ENCODE measurements at places on chromosomes 4 and X.
A peak's percentile ranks its signal among the peaks of the same experiment; 100 is the strongest.

GRCh38 chr4:55284331-55284730 lies 61.7 kb upstream of the SRD5A3 start:
- no peak for DNase-seq

DNA sequence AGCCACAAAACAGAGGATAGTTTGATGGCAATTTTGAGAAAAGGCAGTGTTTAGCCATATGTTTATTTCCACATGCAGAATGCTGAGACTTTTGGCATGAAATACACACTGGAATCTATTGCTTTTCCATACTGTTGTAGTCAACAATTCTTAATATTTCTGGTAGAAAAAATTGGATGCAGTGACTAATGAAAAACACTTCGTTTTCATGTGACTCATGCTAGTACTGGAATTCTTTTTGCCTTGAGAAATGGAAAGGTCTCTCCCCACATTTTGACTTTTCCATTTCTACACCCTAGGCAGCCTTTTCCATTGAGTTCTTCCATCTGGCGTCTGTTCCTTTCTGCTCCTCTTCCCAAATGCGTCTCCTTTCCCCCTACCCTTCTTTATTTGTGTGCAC lies 425.2 kb upstream of the FTHL17 start:
- DNase-seq = no peak

- no peak for DNase-seq
Measured at GRCh38 chrX:20664774-20665173, 398.1 kb upstream of the RPS6KA3 start.

DNA sequence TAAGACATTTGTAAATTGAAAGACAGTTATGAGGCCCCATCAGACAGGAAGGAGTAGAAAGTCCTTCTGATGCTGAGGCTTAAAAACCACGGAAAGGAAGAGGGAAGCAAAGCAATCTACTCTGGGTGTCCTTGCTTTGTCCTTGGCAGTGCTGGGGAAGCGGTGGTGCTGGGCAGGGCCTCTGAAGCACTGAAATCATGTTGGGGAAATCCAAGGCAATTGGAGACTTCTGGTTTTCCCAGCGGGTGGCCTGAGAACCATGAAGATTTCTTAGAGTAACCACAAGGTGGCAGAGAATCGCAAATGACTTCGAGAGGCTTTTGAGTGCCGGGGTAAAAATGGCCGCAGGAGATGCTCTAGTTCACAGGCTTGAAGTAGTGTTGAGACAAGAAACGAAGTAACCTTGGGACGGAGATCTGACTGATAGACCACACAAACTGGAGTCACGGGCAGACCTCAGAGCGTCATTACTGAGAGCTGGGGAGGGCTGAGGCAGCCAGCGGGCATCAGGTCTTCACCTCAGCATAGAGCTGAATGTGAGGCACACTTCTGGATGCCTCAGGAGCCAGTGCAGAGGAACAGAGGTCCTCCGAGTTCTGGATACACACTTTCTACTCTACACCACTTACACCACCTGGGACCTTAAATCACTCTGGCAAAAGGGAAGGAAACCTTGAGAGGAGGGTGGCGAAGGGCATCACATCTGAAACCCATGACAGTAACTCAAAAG lies 130.7 kb upstream of the GPRIN3 start:
- peak; percentile 88 for DNase-seq

DNA sequence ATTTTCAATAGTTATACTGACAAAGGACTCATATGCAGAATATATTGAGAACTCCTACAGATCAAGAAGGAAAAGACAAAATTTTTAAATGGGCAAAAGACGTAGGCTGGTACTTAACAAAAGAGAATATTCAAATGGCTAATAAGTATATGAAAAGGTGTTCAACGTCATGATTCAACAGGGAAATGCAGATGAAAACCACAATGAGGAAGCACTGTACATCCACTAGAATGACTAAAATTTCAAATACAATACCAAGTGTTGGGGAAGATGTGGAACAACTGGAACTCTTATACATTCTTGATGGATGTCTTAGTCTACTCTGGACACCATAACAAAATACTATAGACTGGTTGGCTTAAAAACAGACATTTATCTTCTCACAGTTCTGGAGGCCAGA lies 1.3 kb upstream of the MRFAP1L1 start:
- no peak for DNase-seq

- no peak for DNase-seq
Measured at GRCh38 chrX:130162094-130162735, 3.4 kb downstream of the AIFM1 start.

DNA sequence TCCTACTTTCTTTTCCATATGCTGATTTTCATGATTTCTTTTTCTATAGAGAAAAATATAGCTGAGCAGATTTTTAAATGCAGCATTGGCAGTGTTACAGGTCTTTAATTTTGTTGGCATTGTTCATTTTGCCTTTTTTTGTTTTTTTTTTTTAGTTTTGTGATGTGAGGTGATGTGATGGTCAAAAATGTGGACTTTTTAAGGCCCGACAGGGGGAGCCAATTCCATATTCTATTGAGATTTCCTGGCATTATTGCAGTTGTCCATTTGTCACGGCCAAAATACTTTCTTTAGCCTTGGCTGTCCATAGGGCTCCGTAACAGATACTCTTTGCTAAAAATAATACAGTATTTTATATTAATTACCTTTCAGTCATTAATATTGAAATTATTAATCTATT lies 47.8 kb downstream of the SLIT2 start:
- DNase-seq = no peak

DNA sequence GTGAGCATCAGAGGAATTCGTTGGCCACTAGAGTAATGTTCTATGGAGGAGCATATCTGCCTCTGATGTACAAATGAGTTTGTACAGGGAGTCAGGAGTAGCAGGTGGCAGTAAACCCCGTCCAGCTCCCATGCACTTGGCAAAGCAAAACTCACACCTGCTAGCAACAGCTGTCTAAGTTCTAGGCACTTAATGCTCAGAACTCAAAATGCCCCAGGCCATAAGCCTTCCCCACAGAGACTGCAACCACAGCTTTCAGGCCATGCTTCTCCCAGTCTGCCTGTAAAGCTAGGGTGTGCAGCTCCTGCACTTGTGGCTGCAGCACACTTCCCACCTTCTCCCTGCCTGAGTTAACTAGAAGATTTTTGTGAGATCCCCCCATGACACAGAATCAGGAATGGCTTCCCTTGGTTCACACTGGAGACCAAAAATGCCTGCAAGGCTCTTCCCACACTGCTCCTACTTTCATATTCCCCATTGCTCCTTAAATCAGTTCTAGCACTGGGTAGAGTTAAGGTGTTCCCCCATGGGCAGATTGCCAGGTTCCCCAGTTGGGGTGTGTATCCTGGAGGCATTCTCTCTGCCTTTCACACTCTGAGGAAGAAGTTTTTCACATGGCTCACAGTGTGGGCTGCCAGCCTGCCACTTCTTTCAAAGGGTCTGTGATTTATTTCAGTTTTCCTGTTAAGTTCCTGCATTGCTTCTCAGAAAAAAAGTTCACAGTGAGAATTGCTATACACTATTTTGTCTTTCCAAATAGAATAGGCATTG lies 189.9 kb downstream of the STPG2 start:
- DNase-seq = no peak

DNA sequence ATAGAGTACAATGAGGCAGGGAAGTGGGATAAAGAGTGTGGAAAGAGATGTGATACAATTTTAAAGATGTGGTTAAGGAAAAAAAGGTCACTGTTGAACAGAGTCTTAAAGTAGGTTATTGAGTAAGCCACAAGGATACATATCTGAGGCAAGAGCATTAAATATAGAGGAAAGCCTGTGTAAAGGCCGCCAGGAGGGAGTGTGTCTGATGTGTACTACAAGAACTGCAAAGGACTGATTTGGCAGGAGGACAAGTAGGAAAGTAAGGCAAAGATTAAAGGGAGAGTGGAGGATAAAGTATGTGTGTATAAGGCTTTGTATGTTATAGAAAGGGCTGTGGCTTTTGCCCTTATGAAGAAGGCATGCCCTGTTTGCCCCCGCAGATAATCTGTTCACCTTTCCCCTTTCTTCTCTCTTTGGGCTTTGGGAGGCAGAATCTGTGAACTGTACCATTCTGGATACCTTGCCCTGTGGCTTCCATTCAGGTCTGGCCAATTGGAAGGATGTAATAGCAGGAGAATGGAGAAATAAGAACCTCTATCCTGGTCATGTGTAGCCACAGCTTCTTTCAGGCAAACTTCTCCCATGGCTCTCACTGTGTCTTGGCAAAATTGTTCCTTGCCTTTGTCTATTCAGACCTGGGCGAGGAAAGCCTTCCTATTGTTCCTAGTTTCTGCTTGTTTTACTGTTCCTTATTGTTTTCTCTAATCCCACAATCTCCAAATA lies 68.9 kb upstream of the FAM47B start:
- DNase-seq = no peak

GRCh38 chrX:141989134-141989533 lies 85.4 kb downstream of the MAGEC1 start:
- no peak for DNase-seq

GRCh38 chrX:136086521-136086920 lies 60.8 kb upstream of the FHL1 start:
- no peak for DNase-seq

GRCh38 chr4:97279391-97279790 lies 863.9 kb downstream of the STPG2 start:
- DNase-seq = no peak

- no peak for DNase-seq
Measured at GRCh38 chrX:45352611-45353010, 151.9 kb upstream of the DIPK2B start.

GRCh38 chr4:40731792-40732245 lies 17.9 kb upstream of the NSUN7 start:
- peak; percentile 96 for DNase-seq

DNA sequence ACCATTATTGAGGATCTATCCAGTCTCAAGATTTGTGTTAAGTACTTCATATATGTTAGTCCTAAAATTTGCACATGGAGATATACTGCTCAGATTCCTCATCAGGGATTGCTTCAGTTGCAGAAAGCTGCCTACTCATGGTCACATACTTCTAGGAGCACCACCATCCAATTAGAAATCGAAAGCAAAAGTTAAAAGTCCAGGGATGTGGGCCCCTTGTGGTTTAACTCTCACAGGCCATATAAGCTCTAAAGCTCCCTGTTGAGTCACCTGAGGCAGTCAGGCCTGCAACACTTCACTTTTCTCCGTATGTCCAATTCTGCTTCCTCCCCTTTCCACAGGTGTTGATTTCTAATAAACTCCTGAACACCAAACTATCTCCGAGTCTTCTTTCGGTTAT lies 84.2 kb downstream of the CNOT6L start:
- DNase-seq = peak; percentile 73

DNA sequence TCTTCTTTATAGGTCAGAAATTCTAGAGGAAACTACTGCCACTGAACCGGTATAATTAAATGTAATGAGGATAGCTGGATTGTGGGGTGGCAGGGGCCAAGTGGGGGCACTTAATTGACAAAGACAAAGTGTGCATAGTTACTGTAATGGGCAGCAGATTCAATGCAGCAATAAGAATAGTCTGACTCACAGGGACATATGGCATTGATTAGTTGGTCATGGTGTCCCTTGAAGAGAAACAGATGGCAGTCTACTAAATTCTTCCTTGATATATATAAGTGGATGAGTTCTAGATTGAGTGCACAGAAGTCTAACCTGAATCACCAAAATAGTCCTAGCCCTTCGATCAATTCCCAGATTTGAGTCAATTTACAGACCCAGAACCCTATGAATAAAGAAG lies 31.6 kb downstream of the ETDC start:
- no peak for DNase-seq

DNA sequence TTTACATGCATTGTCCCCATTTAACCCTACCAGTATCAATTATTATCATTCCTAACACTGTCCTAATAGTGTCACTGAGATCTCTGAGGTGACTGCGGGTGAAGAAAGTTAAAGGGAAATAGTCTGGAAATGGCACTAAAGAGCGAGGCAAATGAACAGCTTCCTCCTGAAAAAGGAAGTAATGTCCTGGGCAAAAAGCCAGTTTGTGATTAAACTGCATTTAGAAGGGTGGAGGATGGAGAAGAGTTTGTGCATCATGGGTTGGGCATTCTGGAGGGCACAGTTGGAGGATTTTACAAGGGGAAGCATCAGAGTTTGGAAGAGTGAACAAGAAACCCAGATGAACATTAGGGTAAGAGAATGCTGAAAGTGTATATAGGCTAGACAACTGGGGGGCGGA lies 60.5 kb upstream of the SLC25A4 start:
- peak; percentile 76 for DNase-seq

DNA sequence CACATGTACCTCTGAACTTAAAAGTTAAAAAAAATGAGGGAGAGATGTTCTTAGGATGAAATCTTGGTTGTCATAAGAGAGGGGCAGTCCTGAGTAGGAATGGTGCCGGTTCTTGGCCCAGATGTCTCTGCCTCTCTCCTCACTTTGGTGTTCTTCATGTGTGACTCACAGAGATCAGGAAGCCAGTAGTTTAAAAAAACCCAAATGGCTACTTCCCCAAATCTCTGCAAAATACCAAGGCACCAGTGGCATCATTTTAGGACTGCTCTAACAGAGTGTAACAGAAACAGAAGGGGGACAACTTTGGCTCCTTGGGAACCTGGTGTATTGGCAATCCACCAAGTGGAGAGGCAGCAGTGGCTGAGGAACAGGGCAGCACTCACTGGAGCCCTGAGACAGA lies 116.8 kb downstream of the SCD5 start:
- peak; percentile 21 for DNase-seq

- no peak for DNase-seq
Measured at GRCh38 chr4:149279331-149279730, 536.3 kb downstream of the IQCM start.

DNA sequence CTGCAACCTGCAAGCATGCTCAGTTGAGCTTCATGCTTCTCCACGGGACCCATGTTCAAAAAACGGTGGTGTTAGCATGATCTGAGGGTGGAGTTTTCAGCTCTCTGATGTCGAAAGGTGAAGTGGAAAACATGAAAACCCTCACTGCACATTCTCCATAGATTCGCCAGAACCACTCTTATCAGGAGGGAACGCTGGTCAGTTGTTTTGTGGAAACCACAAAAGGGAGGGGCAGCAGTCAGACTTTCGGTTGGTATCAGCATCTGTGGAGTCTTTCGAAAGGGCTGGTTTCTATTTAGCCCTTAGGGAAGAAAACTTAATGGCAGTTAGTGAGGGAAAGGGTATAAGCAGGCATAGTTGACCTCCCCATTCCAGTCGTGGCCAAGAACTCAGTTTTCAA lies 12.6 kb downstream of the PPA2 start:
- peak; percentile 65 for DNase-seq

GRCh38 chrX:150478496-150479492 lies 89.6 kb upstream of the MTM1 start:
- no peak for DNase-seq

- peak; percentile 83 for DNase-seq
Measured at GRCh38 chrX:49163555-49164419, 1.2 kb downstream of the MAGIX start.

- DNase-seq = peak; percentile 29
Measured at GRCh38 chrX:48998391-48998790, 3.7 kb downstream of the GRIPAP1 start.

- no peak for DNase-seq
Measured at GRCh38 chrX:153921511-153922446, 4.3 kb downstream of the ARHGAP4 start.

DNA sequence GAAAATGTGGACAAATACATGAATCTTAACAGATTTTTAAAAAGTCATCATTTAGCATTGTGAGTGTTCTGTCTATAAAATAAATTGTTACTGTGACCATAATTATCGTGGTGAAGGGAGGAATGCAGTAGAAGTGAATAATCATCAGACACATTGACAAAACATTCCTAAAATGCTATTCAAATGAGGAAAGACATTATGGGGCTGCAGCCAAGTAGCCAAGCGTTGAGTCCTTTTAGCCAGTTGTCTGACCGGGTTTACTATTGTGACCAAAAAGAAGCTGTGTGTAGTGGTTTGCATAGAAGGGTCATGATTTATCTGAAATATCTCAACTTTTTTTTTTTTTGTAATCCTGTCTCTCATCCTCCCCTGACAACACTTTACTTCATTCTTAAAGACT lies 19.5 kb downstream of the WWC2 start:
- DNase-seq = no peak
